GM23338 (cell line): ENCODE measurements at places on chromosomes 5 and 9. TPM values are rescaled to one million over a fixed set of nuclear protein-coding genes. Genes with fewer than 3 reads are reported as not detected.

Gene ARSI
- total RNA-seq: 6.9 and 7.1 TPM in 2 replicates

GRCh38 chr5:6790346-6790865, 77.2 kb downstream of the TENT4A start:
- no peaks in the 10 kb centered on the region for H3K36me3 ChIP-seq
- H3K27ac ChIP-seq: no peak overlapping the region
- no peak overlapping the region for H3K4me3 ChIP-seq
- no peaks in the 10 kb centered on the region for H3K27me3 ChIP-seq
- no peaks in the 10 kb centered on the region for H3K4me1 ChIP-seq

Gene GABRA6
- total RNA-seq: not detected in 2 replicates

- H3K27ac ChIP-seq: no peak overlapping the region
- H3K27me3 ChIP-seq: no peaks in the 10 kb centered on the region
- peaks cover 14% of the 10 kb centered on the region for H3K36me3 ChIP-seq
- no peak for DNase-seq
Observed at GRCh38 chr5:151139015-151139414, 18.6 kb downstream of the ANXA6 start.

Gene SPINK4
- not detected in 2 replicates for total RNA-seq

- H3K27ac ChIP-seq: peak overlapping the region; percentile 57
- no peaks in the 10 kb centered on the region for H3K27me3 ChIP-seq
- peaks cover 67% of the 10 kb centered on the region for H3K36me3 ChIP-seq
- peaks cover 88% of the 10 kb centered on the region for H3K4me1 ChIP-seq
- DNase-seq: no peak
- peak overlapping the region; percentile 98 for H3K4me3 ChIP-seq
Observed at GRCh38 chr5:142317753-142318152, 7.1 kb downstream of the SPRY4 start.

Gene SLIT3
- total RNA-seq: 0.59 and 4.3 TPM in 2 replicates
